ENCODE measurements at places on chromosomes 7 and 10.

DNA sequence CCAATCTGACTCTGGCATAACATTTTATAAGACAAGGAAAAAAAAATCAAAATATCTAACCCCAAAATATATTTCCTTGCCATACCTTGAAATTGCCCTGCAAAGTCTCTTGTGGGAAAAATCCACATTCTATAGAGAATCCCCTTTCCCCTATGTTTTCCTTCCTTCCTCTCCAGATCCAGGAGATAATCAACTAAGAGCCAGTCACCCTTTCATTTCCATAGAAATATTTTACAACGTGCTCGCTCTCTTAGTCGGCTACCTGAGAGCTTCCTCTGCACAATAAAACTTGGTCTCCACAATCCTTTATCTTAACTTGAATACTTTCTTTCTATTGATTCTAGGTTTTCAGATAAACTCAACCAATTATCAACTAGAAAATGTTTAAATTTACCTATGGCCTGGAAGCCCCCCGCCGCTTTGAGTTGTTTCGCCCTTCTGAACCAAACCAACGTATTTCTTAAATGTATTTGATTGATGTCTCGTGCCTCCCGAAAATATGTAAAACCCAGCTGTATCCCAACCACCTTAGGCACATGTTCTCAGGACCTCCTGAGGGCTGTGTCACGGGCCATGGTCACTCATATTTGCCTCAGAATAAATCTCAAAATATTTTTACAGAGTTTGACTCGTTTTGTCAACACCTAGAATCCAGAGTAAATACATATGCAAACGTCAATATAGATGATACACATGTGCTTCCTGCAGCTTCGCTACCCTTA is 869 bp downstream of the PSAP start:
- no peak for DNase-seq

DNA sequence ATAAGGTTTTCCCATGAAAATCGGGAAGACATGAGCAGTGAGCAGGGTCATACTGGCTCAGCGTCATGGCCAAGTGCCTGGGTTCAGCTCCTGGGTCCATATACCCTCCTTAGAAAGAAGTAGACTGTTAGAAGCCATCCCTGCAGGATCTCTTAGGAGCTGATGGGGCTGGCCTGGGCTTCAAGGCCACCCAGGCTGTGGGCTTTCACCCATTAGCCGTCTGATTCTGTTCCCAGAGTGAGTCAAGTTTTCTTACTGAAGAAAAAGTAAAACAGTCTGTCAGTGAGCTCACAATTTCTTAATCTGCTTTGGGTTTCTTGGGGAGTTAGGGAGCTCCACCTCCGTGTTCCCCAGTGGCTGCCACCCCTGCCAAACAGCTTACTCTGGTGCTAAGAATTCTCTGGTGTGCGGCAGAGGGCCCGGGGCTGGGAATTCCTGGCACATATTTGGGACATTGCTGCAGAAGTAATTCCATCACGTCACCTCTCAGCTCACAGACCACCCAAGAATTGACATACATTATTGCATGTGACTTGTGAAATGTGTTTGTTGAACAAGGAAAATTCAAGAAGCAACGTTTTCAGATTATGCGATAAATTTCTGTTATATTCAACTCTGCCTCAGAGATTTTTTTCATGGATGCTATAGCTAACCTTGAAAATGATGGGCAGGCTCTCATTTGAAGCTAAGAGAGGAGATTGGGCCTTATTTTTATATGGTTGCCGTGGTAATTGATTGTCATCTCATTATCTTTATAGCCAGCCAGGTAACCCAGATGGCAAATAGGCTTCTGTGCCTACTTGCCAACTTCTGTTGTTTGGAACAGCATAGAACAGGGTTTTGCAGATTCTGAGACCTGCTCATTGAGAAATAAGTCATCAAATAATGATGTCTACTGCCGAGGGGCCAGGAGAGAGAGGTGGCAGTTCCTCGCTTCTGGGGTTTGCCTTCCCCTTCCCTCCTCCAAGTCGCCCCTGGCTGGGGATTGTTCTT is 166.4 kb downstream of the CHN2 start:
- DNase-seq, result no peak

- no peak for DNase-seq
Measured at GRCh38 chr7:47406801-47407129, 175.1 kb downstream of the TNS3 start.

DNA sequence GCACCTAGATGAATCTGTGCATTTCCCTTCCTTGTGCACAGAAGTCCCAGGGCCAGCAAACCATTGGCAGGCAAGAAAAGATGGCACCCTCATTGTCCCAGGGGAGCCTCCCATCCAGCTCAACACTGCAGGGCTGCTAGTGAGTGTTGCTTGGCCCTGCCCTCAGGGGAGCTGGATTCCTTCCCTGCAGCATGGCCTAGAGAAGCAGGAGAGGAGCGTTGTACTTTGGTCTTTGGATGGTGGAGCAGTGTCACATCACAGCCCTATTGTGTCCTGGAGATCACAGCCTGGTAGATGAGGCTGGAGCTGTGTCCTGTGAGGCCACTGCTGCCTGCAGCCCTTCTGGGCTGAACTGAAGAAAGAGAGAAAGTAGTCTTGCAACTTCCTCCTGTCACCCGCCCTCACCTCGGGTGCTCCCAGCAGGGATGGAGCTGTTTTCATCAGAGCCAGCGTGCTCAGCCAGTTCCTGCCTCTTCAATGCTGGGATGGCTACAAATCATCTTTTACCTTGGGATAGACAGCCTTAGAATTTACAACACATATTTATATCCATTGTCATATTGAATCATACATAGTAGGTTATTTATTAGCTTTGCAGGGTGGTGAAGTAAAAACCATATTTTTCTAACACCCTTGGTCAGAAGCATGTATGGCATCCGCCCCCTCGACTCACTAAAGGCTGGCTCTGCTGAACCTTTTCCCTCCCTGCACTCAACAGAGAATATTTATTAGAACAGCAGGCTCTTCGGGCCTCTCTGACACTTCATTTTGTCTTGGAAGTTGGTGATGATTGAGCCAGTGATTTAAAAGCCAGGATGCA is 43.1 kb upstream of the FAM180A start:
- DNase-seq, result no peak

DNA sequence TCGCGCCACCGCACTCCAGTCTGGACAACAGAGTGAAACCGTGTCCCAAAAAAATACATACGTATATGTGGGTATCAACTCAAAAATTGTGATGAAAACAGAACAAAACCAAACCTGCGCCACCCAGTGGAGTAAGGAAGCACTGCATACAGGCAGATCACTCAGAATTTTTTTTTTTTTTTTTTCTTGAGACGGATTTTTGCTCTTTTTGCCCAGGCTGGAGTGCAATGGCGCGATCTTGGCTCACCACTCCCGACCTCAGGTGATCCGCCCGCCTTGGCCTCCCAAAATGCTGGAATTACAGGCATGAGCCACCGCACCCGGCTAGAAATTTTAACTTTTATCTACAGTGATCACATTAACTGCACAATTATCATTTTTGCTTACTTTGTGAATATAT is 9.1 kb upstream of the TMEM236 start:
- DNase-seq, result peak; percentile 66

DNA sequence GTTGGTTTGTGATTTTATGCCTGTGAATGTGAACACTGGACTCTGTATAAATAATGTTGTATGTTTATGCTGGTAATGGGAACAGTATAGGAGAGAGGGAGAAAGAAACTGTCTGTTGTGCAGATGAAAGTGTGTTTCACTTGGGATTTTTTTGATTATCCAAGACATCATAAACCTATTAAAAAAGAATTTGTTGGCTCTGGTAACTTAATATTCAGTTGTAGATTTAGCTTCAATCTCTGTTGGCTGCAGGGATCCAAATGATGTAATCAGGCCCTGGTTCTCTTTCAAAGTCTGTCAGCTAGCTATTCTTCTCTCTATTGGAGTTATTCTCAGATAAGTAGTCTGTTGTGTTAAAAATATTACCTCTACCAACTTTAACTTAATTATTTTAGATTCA is 168.8 kb upstream of the RHOBTB1 start:
- no peak for DNase-seq
